ENCODE measurements at places on chromosomes 1 and 21. TPM values are rescaled to one million over a fixed set of nuclear protein-coding genes. Genes with fewer than 3 reads are reported as not detected.

- DNase-seq: no peak
Observed at GRCh38 chr1:204788470-204788869, 82.2 kb upstream of the NFASC start.

DNA sequence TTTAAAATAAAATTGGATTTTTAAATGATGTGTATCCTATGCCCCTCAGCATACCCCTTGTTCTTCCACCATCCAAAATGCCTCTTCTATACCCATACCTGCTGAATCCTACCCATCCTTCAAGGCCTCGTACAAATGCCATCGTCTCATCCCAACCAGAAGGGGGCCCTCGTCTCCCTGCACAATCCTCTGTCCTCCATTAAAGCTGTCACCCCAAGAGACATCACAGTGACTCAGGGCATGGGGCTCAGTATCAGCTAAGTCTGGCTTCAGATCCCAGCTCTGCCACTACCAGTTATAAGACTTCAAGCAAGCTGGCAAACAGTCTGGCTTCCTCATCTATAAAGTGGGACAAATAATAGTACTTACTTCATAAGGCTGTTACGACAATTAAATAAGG lies 23.8 kb downstream of the IGFN1 start:
- no peak for DNase-seq

DNA sequence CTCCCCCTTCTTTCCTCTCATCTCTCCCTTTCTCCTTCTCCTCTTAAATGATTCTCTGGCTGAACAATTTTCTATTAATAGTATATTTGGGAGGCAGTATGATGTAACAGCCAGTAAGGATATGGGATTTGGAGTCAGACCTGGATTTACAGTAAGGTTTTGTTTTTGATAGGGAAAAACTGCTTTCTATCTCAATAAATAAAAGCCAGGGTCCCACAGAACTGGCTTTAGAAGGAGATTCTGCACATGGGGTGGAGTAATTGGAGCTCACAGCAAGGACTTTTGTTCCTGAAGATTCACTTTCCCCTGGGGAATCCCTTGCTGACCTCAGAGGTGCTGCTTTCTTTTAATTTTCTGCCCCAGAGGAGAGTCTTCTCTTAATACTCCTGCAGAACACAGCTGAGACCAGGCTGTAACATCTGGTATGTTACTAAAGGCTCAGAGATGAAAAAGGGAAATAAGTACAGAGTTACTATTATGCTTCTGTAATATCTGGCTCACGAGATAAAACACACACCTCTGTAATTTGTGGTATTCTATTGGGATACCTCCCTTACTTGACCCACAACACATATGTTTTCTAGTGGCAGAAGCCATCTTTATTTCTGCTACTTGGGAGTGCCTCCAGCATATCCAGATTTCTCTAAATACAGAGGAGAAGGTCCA lies 13.4 kb downstream of the EPB41 start:
- DNase-seq: no peak

DNA sequence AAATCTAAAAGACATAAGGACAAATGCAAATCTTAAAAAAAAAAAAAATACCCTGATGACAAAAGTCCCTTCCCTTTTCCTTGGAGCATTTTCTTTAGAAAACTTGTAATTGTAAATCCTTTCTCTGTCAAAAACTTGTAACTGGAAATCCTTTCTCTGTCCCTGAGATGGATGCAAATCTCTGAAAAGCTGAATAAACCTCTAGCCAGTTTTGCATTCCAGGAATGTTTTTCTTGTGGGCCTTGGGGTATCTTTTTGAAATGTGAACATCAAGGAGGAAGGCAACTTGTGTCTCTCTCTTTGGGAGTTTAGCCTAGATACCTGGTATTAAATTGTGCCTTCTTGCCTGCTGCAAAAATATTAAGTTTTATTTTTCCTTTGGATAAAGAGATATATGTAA lies 305.3 kb downstream of the KCNT2 start:
- no peak for DNase-seq

Gene EDN2
- total RNA-seq: 0.50 TPM

- no peak for DNase-seq
Observed at GRCh38 chr21:35438643-35439404, 389.7 kb upstream of the RUNX1 start.

GRCh38 chr21:43585514-43585913 lies 73.8 kb downstream of the HSF2BP start:
- DNase-seq: no peak

Gene GPATCH4
- 49.3 TPM for total RNA-seq

GRCh38 chr1:27603681-27604578 lies at the start of gene AHDC1:
Gene AHDC1, minus strand, starts transcription at chr1:27604144. Its CDS starts 52,029 bp downstream, at chr1:27552115.
- DNase-seq: peak; percentile 77

- DNase-seq: no peak
Observed at GRCh38 chr1:37085393-37085792, 51.1 kb upstream of the GRIK3 start.

GRCh38 chr1:153527023-153527682 lies 8.6 kb downstream of the S100A6 start:
- no peak for DNase-seq

DNA sequence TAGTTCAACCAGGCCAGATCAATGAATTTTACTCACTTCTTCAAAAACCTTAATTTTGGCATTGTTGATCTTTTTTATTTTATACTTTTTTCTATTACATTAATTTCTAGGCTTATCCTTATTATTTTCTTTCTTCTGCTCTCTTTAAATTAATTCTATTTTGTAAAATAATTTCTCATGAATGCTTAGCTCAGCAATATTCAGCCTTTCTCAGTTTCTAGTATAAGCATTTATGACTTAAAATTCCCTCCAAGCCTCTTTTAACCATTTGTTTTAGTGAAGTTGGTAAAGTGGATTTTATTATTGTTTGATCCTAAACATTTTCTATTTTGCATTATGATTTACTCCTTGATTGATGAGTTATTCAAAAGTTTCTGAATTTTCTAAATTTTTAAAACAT lies 20.6 kb upstream of the SAMD13 start:
- no peak for DNase-seq

Gene DDR2
- 36.5 TPM for total RNA-seq

GRCh38 chr1:17924578-17924977 lies 169.4 kb downstream of the ACTL8 start:
- no peak for DNase-seq

GRCh38 chr1:218462587-218462986 lies 117.5 kb downstream of the TGFB2 start:
- no peak for DNase-seq

DNA sequence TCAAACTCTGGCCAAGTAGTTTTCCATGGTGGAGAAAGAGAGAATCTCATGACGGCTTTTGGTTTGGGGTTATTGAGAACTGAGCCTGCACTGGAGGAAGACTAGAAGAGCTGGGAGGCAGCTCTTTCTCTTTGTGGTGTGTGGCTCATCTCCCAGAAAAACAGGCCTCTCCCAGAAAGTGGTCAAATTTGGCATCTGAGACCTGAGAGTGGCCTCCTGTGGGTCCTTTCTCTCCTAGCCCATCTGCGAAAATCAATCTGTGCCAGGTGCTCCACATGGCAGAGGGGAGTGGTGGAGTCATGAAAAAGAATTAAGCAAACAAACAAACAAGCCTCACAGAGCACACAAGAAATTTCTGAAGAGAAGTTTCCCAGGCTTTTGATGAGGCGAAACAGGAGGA lies 305.0 kb downstream of the ST6GALNAC3 start:
- DNase-seq: no peak
